ENCODE measurements at places on chromosomes 11 and 22.

DNA sequence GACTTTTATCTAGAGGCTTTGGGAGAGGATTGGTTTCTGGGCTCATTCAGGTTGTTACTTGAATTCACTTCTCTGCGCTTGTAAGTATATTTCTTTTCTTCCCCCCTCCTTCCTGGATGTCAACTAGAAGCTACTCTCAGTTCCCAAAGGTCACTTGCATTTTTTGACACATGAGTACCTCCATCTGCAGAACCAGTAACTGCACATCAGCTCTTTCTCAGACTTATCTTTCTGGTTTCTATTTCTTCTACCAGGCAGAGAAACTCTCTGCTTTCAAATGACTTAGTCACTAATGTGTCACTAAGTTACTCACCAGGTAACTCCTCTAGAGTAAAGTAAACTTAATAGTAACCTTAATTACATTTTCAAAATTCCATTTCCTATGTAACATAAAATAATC, 773.0 kb upstream of the LUZP2 start:
- no peak for DNase-seq

DNA sequence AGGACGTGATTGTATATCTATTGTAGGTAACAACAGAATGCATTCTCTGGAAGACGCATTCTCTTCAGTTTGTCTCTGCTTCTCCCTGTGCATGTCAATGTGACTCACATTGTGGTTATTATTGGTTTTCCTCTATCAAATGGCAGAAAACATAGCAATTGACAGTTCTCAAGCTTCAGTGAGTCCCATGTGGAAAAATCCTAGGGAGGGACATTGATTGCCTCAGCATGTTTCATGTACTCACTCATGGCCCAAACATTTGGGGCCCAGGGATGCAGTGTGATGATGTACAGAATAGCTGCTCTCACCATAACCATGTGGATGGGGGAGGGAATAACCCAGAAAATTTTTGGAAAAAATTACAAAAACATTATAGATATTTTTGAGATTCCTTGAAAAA, 9.3 kb upstream of the ARL14EP start:
- no peak for DNase-seq

DNA sequence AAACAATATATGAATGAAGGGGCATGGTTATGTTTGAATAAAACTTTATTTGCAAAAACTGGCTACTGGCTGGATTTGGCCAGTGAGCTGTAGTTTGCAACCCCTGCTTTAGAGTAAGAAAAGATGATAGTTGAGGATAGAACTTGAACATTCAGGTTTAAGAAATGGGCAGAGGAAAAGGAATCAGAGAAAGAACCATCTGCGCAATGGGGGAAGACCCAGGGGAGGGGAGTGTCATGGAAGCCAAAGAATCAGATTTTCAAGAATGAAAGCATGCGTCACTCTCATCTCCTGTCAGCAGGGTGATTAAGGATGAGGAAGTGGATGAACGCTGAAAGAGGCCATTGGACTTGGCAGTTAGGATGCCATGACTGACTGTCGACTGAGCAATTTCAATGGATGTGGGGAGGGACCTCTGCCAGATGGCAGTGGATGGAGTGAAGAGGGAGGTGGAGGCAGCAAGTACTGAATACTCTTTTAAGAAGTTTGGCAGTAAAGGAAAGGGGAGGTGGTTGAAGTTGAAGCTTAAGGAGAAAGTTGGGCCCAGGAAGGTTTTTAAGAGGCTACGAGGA, 21.2 kb downstream of the FAT3 start:
- DNase-seq: no peak

DNA sequence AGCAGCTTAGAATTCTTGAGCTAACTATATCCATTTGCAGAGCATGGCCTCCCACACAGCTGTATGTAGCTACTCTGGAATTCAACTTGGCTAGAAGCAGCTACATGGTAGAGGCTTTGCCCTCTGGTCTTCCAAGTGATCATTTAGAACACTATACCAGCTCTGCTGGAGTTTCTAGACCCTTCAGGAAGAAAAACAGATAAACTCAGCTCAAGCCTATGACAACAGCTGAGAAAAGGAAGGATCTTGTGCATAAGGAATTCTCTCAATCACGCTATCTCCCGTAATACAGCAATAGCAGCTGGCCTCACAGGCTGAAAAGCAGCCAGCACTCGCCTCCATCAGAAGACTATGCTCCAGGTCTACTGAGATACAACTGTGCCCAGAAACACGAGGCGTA, 50.6 kb upstream of the APOA1 start:
- DNase-seq: no peak

GRCh38 chr11:15918674-15919073, 437.7 kb downstream of the SOX6 start:
- no peak for DNase-seq

GRCh38 chr11:73203790-73204189, 14.3 kb upstream of the P2RY2 start:
- no peak for DNase-seq

DNA sequence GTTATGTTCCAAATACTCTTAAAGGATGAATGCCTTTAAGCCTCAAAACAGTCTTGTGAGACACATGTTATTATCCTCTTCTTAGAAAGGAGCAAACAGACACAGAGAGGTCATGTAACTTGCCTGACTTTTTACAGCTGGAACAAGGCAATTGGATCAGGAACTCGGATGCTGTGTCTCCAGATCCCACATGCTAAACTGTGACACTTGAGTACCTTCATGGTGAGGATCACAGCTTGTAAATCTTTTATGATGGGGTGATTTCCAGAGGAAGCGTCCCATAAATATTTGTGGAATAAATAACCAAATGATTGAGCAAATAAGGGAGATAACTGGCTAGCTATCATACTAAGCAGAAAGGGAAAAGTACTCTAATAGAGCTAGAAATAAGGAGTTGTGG, 171.2 kb downstream of the C11orf91 start:
- DNase-seq: no peak

Data from stimulated activated CD8-positive, alpha-beta memory T cell treated with anti-CD3 and anti-CD28 coated beads, Interleukin-2, amount 100 ng/mL, for 1 hour (primary cell).